ENCODE measurements at places on chromosomes 1 and 21.

GRCh38 chr1:223515926-223516325 lies 122.7 kb downstream of the CCDC185 start:
- no peak for DNase-seq

- DNase-seq, result no peak
These were observed 58.6 kb downstream of the GREM2 start for GRCh38 chr1:240553351-240553750.

- no peak for DNase-seq
These were observed 60.4 kb downstream of the CAPN2 start for GRCh38 chr1:223772771-223773160.

DNA sequence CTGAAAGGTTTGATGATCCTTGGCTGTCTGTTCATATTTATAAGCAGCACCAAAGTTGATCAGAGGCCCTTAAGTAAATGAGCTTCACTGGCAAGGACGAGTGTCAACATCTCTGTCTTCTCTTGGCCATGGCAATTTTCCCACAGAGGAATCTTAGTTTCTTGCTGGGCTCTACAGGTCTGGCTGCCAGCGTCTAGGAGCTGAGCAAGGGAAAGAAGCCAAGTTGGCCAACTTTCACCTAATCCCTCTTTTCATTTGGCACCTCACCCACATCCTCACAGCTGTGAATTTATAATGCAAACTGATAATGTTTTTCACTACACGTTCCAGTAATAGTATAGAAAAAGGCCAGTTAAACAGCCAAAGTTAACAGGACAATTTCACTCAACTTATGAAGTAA lies 99.0 kb upstream of the LBR start:
- peak; percentile 29 for DNase-seq

- peak; percentile 43 for DNase-seq
These were observed 94.7 kb downstream of the SIK1 start for GRCh38 chr21:43331962-43332828.

DNA sequence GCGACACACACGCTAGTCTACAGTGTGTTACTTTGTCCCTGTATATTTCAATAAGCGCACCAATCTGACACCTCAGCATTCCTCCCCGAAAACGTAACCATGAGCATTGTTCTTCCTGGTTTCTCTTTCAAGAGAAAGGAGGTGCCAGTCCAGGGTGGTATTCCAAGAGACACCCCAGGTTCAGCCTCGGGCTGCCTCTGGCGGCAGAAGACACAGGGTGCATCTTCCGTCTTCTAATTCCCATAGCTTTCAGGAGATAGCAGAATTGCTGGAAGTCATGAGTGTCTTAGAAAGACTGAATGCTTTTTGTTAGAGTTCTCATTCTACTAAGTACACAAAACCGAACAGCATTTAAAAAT lies 15.9 kb upstream of the RGS8 start:
- no peak for DNase-seq

- no peak for DNase-seq
These were observed 36.0 kb upstream of the SCMH1 start for GRCh38 chr1:41278076-41278475.

DNA sequence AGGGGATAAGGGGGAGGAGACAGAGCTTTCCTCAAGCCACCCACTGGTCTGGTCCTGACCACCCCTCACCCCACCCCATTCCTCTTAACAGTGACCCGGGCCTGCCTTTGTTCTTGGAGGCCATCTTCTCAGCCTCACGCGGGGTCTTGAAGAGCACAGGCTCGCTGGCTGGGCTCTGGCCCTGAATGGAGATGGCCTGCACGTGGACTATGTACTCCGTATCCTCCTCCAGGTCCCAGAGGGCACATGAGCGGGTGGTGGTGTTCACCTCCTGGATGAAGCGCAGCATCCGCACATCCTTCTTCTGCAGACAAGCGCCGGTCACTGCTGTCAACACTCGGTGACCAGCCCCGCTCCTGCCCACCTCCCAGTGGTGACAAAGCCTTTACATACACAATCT lies 2.6 kb downstream of the FNDC5 start:
- DNase-seq, result no peak
